ENCODE measurements at places on chromosomes 6 and 20. TPM values are rescaled to one million over a fixed set of nuclear protein-coding genes. Genes with fewer than 3 reads are reported as not detected.

CNKSR3 gene
- 62.8 TPM for polyA plus RNA-seq

- DNase-seq = no peak
These were observed 6.6 kb downstream of the ZNF335 start for GRCh38 chr20:45965169-45966002.

- no peak for DNase-seq
These were observed 858 bp downstream of the TP53INP2 start for GRCh38 chr20:34705008-34705396.

GRCh38 chr6:152206072-152206818, 398.8 kb downstream of the ESR1 start:
- no peak for DNase-seq

DNA sequence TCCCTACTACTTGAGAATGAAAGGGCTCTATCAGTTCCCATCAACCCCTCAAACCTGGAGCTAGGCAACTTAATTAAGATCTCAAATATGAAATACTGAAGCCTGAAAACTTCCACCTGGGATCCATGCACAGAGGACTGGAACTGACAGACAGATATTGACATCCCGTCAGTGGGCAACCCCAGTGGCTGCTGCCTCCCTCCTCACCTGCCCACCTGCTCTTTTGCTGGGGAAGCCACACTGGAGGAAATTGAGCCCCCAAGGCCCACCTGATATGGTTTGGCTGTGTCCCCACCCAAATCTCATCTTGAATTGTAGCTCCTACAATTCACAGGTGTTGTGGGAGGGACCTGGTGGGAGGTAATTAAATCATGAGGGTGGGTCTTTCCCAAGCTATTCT, 192.8 kb downstream of the LRFN2 start:
- no peak for DNase-seq

- DNase-seq = no peak
These were observed 46.9 kb downstream of the OSTM1 start for GRCh38 chr6:108027594-108027993.

GRM1 gene
- 0.39 TPM for polyA plus RNA-seq

GINM1 gene
- 80.7 TPM for polyA plus RNA-seq

DNA sequence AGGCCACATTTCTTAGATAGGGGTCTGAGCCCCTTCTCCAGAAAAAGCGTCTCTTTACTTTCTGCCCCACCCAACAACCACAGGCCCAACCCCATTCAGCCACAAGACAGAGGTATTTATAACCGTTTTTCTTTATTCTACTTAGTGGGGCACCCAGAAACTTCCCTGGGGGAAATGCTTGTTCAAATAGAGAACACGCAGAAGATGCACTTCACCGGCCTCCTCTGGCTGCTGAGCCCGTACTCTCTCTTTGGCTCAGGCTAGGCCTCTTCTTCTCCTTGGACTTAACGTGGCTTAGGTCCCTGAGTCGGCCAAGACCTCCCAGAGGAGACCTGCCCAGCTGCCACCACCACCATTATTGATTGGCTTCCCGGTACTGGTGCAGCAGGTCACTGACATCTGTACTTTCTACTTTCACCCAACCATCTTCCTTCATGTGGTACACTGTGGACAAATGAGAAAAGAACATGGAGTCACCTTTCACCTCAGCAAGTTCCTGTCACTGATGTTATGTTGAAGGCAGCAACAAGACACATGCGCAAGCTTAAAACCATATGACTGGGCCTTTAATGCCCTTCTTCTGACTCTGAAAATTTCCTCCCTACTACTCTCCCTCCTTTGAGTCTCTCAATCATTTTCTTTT, 2.2 kb upstream of the TAP2 start:
- DNase-seq = no peak

CD24 gene
- polyA plus RNA-seq = 904 TPM

GRCh38 chr6:167794161-167795157, 32.3 kb upstream of the AFDN start:
- DNase-seq = no peak

- no peak for DNase-seq
These were observed 246.3 kb downstream of the FNDC1 start for GRCh38 chr6:159415540-159415939.

GRCh38 chr6:44304282-44305199, 8.6 kb downstream of the AARS2 start:
- DNase-seq = no peak

SLC35D3 gene
- polyA plus RNA-seq = 0.11 TPM

GRCh38 chr6:154785075-154785474, 51.9 kb downstream of the SCAF8 start:
- DNase-seq = no peak

- DNase-seq = no peak
These were observed 130.5 kb downstream of the WDR27 start for GRCh38 chr6:169571123-169571962.

C6orf163 gene
- polyA plus RNA-seq = 2.8 TPM

- no peak for DNase-seq
These were observed 13.0 kb upstream of the IER3 start for GRCh38 chr6:30757261-30757904.

DNA sequence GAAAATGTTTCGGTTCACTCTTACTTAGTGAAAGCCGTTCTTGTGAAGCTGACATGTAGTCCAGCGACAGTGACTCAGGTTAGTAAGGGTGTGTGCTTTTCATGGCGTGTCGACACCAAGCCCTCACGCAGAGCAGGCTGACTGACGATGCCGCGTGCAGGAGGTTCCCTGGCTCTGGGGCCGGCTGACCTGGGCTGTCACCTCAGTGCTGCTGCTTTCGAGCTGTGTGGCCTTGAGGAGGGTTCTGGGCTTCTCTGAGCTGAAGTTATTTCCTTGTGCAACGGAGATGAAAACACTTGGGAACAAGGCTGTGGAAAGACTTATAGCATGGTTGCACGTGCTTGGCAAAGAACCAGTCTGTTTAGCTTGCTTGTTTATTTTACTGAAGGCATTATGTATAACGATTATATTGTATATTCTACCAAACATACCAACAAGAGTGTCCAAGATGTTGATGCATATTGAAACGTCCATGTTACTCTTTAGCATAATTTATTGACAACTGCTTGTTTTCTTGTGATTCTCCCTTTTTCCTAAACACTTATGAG, 59.2 kb downstream of the PHACTR3 start:
- no peak for DNase-seq

DNA sequence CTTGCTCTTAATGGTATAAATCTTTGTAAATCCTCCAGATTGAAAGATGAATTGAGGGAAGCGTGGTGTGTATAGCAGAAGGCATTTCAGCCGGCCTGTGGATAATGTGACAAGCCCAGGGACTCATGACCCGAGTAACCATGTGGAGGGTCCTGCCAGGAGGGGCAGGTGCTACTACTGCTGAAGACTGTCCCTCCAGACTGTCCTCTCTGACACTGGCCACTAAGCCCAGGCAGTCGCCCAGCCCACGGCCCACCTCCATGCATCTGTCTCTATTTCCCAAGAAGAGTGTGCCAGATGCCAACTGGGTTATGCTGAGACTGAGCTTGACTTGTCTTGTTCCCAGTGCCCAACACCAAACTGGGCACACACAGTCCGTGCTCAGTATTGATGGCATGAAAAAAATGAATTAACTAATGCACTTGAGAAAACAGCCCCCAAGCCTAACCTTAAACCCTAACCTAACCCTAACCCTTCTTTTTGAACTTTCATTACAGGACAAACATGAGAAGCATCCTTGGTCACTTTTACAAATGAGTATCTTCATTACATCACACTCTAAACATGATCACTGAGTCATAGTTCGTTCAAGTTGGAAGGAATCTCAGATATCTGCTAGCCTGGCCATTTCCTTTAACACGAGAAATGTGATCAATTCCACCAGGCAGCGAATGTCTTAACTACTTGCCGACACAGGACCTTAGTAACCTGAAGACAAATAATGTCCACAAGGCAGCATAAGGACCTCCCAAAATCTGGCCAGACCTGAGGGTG, 182.2 kb upstream of the RREB1 start:
- DNase-seq = no peak

SCP2D1 gene
- not detected for polyA plus RNA-seq

- DNase-seq = no peak
These were observed 50.9 kb upstream of the FAM184A start for GRCh38 chr6:119129148-119129967.

GRCh38 chr20:33019465-33020277, 11.8 kb upstream of the BPIFB6 start:
- DNase-seq = no peak

GRCh38 chr6:140490081-140490480, 1115.6 kb upstream of the CITED2 start:
- no peak for DNase-seq

DNA sequence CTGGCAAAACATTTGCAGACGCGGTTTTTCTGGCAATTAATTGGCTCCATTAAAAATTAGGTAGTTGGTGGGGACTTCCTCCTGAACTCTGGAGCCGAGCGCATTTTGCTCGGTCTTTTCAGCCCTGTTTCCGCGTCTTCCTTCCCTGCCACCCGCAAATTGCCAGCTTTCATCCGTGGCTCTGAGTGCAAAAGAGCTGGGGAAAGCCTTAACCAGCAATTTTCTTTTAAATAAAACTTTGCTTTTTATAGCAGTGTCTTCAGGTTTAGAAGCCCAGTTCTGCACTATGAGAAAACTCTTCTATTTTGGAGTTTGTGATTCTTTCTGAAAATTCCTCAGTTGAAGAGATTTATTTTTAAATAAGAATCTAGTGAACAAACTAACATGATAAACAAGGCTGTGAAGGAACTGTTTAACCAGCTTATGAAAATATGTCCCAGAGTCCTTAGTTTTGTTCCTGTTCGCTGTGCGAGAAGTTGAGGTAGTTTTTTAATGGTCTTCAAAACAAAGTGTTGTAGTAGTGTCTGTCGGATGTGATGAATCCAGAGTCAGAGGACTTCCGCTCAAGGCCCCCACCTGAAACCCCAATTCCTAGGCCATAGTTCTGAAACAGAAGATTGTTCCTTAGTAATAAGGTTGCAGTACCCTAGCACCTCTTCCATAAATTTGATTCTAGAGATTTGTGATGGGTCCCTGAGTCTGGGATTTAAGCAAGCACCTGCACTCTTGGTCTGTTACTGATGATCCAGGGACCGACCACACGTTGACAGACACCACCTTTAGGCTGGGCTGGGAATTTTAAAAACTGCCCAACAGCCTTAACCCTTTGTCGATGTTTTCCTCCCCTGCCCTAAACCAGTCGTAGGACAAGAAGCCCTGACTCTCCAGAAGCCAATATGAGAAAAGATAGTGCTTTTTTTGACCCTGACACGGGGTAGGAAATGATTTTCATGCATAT, 950 bp downstream of the KCTD20 start:
- no peak for DNase-seq

DNA sequence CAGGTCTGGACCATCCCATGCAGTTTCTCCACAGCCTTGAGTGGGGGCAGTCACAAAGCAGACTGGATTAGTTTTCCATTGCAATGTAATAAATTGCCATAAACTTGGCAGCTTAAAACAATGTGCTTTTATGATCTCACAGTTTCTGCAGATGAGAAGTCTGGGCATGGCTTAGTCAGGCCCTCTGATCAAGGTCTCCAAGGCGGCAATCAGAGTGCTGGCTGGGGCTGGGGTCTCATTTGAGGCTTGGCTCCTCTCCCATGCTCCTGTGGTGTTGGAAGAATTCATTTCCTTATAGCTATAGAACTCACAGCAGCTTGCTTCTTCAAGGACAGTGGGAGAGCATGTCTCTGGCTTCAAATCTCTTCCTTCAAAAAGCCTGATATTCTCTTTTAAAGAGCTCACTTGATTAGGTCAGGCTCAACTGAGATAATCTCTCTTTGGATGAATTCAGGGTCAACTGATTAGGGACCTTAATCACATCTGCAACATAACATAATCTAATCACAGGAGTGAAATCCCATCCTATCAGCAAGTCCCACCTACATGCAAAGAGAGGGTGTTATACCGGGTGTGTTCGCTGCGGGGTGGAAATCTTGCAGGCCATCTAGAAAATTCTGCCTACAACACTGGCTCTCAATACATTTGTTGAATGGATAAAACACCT, 77.4 kb upstream of the SULF2 start:
- no peak for DNase-seq

All from left renal pelvis (tissue), 4 donors.